ENCODE measurements at places on chromosomes 2 and 18.

GRCh38 chr18:79560042-79560860 lies 119.4 kb upstream of the CTDP1 start:
- DNase-seq = no peak

DNA sequence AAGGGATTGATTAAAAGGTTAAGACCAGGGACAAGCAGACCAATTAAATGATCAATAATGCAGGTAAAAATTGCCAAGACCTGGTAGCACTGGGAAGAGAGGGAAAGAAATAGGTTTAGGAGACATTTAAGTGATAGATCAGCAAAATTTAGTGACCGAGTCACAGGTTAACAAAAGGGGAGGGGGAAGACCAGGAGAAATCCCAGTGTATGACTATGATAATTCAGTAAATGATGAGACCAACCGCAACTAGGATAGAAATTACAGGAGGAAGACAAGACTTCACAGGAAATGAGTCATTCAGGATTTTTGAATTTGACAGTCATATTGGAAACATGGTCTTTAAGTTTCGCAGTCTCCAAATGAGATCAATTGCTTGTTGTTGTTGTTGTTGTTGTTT lies 62.9 kb downstream of the COBLL1 start:
- DNase-seq = no peak

GRCh38 chr2:27431395-27431794 lies 3.0 kb downstream of the NRBP1 start:
- peak; percentile 20 for DNase-seq

DNA sequence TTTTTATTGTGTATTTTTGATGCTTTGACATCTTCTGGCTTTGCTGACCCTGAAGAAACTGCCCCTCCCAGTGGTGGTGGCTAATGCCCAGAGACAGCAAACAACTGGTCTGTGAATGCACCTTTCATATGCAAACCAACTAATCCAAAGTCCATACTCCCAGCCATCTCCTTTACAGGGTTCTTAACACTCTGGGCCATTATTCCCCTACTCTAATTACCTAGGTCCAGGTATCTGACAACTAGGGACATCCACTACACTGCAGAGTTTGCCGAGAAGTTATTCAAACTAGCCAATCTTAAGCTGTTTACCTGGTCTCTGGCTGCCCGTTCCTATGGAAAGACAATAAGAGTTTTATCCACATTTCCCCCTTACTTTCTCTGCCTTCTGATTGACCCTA lies 73.6 kb downstream of the FSHR start:
- DNase-seq = no peak

DNA sequence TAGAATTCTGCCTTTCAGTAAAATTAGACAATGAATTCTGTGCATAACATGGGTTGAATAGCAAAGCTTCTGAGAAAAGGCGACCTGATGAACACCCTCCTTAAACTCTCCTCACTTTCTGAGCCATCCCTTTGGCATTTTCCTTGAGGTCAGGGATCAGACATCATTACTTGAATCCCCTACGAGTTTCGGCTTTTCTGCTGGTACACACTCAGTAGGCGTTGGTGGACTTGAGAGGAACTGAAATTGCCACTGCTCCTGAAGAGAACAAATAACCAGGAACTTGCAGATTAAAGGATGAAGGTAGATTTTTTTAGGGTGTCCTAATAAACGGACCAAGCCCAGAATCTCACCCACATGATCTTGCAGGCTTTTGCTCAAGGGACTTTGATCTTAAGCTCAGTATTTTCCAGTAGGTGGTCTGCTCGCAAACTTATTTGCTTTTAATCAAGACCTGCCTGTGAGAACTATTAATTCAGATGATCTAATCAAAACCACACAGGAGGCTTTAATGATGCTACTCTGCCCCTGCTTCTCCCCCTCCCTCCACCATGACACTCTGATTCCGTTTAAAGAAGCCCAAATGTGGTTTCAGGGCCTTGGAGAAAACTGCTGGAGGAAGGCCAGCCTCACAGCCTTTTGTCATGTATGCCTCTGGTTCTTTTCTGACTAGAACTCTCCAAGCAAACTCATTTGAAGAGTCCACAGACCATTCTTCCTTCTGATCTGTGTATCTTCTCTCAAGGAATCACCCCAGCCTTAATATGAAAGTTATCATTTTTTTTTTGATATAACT lies 124.9 kb downstream of the PRKCE start:
- no peak for DNase-seq

DNA sequence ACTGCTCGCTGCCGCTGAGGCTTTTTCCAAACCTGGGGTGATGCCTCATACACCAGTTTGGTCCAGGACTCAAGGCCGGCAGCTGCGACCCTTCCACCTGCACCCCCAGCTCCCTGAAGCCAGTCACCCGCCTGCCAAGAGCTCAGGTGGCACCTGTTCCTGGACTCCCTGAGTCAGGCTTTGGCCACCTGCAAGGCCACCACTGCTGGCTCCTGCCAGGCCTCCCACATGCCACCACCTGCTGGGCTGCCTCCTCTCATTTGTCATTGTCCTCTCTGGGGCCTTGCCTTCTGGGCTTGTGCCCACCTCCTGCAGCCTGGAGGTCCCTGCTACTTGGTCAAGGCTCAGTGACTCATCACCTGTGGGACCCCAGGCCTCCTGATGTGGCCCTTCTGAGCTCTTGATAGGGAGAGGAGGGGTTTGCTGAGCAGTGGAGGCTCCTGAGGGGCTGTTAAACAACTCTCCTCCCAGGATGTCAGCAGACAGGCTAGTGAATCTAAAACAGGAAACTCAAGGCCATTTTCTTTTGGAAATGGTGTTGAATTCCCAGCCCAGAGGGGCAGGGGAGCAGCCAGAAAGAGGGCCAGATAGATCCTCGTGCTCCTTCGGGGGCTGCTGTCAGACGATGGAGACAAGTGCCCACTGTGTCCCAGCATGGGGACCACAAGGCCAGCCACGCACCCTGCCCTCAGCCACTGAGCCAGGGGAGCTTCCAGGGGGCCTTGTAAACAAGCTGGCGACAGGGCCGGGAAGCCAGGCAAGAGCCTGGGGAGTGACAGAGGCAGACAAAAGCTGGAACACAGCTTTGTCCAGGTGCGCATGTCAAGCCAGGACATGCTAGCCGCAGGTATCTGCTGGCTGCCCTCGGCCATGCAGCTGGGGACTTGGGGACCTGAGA lies 416.8 kb downstream of the LRATD1 start:
- no peak for DNase-seq

GRCh38 chr2:230976671-230977171 lies 19.2 kb upstream of the SPATA3 start:
- no peak for DNase-seq

- no peak for DNase-seq
Measured at GRCh38 chr2:72057308-72057707, 90.4 kb downstream of the CYP26B1 start.

- DNase-seq = no peak
Measured at GRCh38 chr18:79687806-79688205, 8.2 kb downstream of the CTDP1 start.

DNA sequence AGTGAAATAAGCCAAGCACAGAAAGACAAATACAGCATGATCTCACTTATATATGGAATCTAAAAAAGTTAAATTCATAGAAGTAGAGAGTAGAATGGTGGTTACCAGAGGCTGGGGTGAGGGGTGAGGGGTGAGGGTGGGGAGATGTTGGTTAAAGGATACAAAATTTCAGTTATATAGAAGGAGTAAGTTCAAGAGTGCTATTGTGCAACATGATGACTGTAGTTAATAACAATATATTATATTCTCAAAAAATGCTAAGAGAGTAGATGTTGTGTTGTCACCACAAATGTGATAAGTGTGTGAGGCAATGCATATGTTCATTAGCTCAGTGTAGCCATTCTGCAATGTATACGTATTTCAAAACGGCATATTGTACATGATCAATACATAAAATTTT lies 26.4 kb upstream of the GULP1 start:
- no peak for DNase-seq

DNA sequence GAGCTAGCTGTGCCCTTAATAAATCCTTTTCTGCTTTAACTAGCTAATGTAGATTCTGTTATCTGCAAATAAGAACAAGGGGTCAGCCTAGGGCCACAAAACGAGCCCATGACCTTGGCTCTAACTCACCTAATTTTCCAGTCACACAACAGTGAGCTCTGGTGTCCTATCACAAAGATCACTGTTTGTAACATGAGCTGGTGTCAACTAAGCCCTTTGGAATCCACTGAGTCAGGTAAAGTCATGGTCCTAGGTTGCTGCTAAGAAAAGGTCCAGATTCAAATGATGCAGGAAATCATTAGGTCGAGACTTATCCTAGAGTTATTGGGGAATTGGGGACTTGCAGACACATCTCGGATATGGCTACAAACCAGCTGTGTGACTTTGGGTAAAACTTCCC lies 49.9 kb downstream of the ST8SIA5 start:
- peak; percentile 16 for DNase-seq

DNA sequence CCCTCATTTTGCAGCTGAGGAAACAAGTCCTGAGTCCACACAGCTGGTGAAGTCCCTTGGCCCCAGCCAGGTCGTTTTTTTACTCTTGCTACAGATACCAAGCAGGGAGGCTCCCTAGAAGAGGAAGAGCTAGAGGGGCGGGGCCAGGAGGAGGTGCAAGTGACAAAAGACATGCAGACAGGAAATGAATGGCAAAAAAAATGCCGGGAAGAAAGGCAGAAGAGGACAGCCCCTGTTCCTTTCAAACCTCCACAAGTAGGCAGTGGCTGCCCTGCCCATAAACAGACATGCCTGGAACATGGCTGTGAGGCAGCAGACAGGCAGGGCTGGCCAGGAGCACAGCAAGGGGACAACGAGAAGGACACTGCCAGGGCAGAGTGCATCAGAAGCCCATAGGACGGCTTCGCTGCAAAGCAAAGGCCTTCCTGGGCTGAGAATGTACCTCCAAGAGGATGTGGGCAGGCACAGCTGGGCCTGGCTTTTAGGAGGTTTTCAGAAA lies 108.7 kb downstream of the ZBTB7C start:
- DNase-seq = no peak

DNA sequence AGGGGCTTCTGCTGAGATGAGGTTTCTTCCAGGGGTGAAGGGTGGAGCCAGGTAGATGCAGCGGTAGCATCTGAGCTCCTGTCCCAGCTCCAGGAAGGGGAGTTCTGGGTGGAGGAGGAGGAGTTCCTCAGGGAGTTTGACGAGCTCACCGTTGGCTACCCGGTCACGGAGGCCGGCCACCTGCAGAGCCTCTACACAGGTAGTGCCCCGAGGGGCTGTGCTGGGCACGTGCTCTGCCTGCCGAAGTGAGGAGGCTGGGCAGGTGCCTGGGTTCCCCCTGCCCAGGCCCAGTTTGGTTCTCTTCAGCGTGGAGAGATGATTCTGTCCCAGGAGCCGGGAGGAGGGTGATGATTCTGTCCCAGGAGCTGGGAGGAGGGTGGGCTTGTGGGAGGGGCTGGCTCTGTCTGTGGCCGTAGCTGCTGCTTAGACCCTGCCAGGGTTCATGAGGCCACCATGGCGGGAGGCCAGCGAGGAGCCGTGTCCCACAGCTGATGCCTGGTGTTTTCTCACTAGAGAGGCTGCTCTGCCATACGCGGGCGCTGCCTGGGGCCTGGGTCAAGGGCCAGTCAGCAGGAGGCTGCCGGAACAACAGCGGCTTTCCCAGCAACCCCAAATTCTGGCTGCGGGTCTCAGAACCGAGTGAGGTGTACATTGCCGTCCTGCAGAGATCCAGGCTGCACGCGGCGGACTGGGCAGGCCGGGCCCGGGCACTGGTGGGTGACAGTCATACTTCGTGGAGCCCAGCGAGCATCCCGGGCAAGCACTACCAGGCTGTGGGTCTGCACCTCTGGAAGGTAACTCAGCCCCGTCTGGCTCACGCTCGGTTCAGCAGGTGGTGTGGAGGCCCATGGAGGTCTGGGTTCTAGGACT lies 8.2 kb downstream of the CAPN10 start:
- no peak for DNase-seq

DNA sequence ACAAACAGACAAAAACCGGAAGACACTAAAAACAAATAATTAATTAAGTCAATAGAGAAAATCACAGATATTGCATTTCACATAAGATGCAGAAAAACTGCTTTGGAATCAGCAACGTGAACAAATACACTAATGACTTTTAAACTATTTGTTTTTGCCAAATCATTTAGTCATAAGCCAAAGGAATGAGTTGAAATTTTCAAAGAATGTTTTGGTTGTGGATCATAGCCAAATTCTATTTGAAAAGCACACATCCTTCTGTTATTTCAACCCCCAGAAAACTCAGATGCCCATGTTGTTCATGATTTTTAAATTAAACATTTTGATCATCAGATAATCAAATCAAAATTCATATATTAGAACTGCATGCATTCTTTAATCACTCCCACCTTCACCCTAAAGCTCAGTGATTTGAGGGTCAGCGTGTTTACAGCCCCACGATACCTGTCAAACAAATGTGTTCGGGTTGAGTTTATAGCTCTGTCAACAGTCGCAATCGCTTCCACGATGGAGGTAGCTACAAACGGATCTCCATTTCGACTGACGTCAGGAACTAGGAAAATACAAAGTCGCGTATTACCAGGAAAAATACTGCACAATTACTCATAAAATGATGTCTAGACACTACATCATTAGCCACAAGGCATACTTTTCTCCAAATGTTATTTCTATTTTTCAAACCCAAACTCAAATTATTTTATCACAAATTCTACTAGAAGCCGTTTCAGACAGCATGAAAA lies 90.2 kb downstream of the PXDN start:
- DNase-seq = no peak

GRCh38 chr18:23890589-23890988 lies 124.0 kb upstream of the TTC39C start:
- no peak for DNase-seq

DNA sequence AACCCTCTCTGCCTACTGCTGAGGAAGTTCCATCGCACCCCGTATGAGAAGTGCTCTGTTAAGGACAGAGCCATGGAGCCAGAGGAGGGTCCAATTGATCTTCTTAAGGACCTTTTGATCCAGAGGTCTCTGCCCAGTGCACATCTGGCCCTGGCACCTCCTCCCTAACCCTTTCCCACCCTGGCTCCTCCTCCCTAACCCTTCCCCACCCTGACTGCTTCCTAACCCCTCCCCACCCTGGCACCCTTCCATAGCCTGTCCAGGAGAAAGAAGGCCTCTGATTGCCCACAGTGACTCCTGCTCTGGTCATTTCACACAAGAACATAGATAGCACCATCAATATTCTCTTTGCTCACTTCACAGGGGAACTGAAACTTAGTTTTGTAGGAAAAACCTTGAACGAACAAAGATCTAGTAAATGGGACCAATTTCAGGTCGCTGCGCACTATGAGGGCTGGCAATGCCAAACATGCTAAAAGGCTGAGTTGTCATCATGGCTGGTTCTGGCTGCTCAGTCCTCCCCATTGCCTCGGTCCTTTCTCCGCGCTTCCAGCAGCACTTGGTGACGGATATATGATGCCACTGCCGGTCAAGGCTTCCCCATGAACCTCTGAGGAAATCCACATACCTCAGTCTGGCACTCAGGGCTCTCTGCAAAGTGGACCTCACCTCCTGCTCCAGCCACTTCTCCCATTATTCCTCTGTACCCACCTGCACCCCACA lies 49.2 kb downstream of the PKDCC start:
- DNase-seq = no peak

GRCh38 chr2:84065857-84066256 lies 393.2 kb downstream of the SUCLG1 start:
- no peak for DNase-seq

GRCh38 chr2:221235941-221236340 lies 336.2 kb downstream of the EPHA4 start:
- no peak for DNase-seq

GRCh38 chr2:144801766-144802165 lies 281.8 kb upstream of the ZEB2 start:
- DNase-seq = no peak

GRCh38 chr2:187429989-187430388 lies 18.1 kb downstream of the CALCRL start:
- DNase-seq = peak; percentile 11

GRCh38 chr2:20758997-20759396 lies 63.9 kb downstream of the LDAH start:
- no peak for DNase-seq

- no peak for DNase-seq
Measured at GRCh38 chr2:143468341-143468888, 339.2 kb downstream of the ARHGAP15 start.

All from SW 1271 (cell line).